Eye (tissue), 1 donor: ENCODE measurements at places on chromosomes 4 and X.

GRCh38 chr4:98522636-98523395, 135.6 kb downstream of the TSPAN5 start:
- DNase-seq: peak; percentile 71

GRCh38 chr4:18247189-18247588, 225.6 kb upstream of the LCORL start:
- DNase-seq: no peak

DNA sequence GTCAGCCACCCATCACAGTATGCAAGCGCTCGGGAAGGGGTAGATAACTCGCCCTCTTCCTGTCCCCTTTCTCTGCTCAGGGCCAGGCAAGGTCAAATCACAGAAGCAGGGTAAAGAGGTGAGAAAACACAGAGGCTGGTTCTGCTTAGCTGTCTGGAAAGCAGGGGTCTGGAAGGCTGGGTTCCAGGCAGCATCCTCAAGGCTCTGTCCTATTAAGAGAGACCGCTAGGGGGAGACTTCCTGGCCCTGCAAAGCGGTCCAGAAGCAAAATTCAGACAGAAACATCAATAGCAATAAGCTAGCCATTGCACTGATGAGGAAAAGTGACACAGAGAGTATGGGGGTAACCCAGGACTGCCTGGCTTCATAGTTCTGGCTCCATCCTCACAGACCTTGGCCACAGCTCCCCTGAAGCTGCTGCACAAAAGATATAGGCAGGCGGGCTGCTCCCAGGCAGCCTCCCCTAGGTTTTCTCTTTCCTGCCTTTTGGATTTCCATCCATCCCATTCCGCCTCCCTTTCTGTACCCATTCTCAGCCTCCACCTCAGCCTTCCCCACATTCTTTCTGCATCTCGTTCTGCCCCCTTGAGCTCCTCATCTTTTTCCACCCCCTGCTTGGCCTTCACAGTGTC, 308.5 kb downstream of the EVC2 start:
- DNase-seq: peak; percentile 79

- no peak for DNase-seq
These were observed 12.7 kb upstream of the ABLIM2 start for GRCh38 chr4:8171266-8171665.

GRCh38 chr4:38023347-38024205, 63.4 kb downstream of the PTTG2 start:
- no peak for DNase-seq

DNA sequence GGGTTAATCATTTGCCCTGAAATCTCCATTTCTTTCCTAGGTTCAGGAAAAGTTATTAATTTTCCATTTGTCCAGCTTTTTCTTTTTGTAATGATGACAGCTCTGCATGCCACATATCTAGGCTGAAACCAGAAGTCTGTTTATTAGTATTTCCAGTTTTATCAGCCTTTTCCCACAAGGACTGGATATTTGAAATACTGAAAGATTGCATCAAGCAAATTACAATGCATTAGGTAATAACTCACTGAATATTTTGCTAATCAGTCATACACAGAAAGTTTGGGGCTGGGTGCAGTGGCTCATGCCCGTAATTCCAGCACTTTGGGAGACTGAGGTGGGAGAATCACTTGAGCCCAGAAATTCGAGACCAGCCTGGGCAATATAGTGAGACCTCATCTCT, 21.5 kb downstream of the SLC9A7 start:
- DNase-seq: no peak

GRCh38 chr4:161320377-161320776, 843.4 kb downstream of the FSTL5 start:
- peak; percentile 9 for DNase-seq

DNA sequence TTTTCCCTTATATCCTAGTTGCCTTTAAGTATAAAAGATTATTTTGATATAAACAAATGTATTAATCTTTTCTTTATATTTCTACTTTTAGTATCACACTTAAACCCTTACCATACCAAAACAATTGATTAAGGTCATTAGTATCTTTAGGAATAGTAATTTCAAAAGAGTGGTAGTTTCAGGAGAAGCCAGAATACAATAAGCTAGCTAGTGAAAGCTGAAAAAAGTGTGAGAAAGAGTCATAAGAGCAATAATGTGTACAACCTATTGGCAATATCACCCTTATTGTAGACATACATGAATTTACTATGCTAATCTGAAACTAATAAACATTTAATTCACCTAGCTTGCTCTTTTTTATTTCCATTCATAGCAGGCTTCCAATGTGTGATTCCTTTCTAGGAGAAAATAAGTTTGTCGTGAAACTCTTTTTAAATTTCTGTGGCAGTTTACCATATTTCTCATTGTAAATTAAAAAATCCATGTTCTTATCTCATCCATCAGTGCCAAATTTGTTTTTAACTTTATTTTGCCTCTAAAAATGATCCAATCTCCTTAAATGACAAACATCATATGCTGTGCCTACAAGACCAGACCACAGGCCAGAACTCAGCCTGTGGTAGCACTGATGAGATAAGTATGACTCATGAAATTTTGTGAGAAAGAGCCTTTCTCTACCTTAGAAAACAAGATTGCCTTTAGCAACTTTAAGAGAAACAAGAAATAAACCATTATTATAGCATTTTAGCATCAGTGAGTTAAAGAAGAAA, 8.1 kb downstream of the NEK1 start:
- no peak for DNase-seq

DNA sequence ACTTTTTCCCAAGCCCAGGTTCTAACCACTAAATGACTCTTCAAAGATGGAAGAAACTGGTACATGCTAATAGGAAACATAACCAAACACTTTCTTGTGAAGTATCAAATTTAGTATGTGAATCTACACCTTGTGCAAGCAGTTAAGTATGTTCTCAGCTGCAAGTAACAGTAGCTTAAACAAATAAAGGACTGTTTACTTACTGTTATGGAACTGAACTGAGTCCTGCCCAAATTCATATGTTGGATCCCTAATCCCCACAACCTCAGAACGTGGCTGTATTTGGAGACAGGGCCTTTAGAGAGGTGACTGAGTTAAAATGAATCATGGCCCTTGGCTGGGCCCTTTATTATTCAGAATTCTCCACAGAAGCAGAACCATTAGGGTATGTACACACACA, 178.7 kb downstream of the KDR start:
- no peak for DNase-seq

GRCh38 chrX:154097589-154098541, at the start of gene MECP2:
TSS of gene MECP2 (minus strand) at chrX:154097717.
- DNase-seq: peak; percentile 95

GRCh38 chrX:15914486-15914885, 59.9 kb upstream of the AP1S2 start:
- no peak for DNase-seq

DNA sequence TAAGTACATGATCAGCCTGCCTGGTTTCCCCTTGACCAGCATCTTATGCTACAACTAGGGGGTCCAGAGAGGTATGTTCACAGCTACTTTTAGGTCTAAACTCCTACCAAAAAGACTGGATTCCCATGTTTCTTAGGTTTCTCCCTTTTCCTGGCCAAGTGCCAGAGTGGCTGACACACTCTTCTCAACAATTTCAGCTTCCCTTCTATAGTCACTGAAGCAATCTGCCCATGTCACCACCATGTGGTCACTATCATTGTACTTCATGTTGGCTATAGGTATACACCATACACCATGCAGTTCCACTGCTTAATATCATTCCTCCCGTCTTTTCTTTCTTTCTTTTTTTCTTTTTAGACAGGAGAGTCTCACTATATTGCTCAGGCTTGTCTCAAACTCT, 66.9 kb downstream of the KLHL13 start:
- DNase-seq: no peak

DNA sequence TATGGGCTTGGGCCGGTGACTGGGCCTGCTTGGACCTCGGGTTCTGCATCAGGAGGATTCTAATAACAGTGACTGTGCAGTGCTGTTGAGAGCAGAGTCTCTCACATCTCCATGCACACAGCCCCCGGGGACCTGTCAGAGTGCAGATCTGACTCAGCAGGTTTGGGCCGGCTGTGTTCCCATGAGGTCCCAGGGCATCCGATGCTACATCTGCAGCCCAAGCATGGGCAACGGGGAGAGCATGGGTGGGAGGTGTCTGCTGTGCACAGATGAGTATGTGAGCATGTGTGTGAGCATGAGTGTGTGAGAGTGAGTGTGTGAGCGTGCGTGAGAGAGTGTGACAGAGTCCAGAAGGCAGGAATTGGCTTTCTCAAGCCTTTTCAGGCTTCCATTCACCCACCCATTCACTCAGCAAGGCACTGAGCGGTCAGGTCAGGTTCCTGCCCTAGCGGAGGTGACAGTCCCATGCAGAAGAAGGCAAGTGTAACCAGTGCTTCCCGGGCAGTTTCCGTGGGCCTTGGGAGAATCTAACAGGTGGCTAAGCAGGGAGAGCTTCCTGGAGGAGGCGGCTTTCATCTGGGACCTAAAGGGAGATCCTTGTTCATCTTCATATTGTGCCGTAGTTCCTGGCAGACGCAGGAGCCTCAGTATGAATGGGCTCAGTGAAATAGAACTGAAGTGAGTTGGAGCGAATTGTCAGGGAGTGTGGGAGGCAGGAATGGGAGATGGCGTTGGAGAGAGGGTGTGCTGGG, 62.6 kb downstream of the SORCS2 start:
- no peak for DNase-seq

- DNase-seq: peak; percentile 83
These were observed 1.0 kb downstream of the RASGEF1B start for GRCh38 chr4:81470456-81471297.

- DNase-seq: peak; percentile 56
These were observed 324.7 kb downstream of the LDB2 start for GRCh38 chr4:16573739-16574138.

DNA sequence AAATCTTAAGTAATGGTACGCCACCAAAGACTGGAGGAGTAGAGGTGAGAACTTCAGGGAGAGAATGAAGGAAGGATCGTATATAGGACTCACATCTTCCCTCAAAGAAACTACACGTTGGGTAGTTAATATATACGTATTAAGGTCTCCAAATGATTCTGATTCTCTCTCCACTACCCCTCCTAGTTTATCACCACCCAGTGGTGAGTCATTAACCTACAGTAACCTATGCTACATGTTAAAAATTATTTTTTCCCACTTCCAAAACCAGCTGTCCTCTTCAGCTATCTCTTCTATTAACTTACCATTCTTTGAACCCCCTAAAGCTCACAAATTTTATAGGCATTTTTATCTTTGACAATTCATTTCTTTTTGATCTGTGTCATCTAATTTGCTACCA, 69.7 kb downstream of the RPS6KA6 start:
- no peak for DNase-seq

DNA sequence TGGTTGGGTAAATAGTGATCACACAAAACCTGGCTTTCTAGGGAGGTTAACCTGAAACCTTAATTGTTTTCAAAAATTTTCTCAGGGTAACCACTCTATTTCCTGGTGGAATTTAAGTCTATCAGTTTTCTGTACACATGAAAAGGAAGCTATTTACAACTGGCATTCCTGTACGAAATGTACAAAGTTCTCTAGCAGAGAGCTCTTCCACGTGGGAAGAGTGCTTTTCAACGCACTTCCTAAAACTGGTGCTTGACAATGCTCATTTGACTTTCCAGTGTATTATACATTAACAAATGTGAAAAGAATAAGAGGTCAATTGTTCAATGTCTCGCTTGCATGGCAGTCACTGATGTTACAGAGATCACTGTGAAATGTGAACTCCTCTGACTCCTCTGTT, 2.8 kb upstream of the SOD3 start:
- DNase-seq: no peak

DNA sequence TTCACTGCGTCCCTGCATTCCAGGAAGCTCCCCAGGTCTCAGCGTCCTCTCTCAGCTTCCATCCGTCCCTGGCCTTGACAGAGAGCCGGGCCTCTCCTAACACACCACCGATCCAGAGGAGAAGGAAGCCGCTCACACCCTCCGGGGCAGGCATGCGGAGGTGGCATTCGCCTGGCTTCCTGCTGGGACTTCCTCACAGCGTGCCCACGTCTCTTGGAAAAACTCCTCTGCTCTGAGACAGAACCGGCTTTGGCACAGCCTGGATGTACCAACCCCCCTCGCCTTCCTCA, 3.2 kb downstream of the CTAG2 start:
- no peak for DNase-seq

- DNase-seq: no peak
These were observed 175.2 kb upstream of the ADAMTS3 start for GRCh38 chr4:72744103-72744725.

GRCh38 chrX:22093550-22093949, 61.4 kb downstream of the PHEX start:
- no peak for DNase-seq

GRCh38 chrX:22882543-22882942, 117.2 kb upstream of the DDX53 start:
- no peak for DNase-seq

DNA sequence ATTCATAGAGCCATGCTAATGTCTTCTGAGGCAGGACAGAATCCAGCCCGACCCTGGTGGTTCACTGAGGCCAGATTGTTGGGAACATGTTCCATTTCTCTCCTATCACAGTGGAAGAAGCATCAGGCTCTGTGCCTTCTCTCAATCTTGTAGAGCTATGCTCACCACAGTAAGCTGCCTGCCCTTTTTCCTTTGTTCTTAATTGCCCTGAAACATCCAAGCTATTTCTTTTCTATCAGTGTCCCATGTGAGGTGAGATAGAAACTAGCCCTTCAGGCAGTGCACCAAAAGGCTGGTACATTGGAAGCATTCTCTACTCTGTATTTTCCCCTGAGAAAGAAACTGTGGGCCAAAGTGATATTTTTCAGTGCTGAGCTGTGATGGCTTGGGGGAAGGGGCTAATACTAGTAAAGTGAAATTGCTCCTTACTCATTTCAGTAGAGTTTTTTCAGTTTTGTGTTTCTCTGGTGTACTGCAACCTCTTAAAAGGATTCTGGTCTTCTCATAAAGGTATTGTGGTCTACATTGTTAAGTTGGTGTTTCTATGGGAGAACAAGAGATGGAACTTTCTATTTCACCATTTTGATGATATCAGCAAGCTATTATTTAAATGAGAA, 611.2 kb downstream of the RPA4 start:
- no peak for DNase-seq

GRCh38 chrX:40174854-40175510, 77.2 kb upstream of the BCOR start:
- DNase-seq: peak; percentile 82

GRCh38 chr4:128668566-128668965, 140.9 kb upstream of the JADE1 start:
- DNase-seq: no peak

GRCh38 chrX:110087485-110088356, 84.8 kb downstream of the TMEM164 start:
- DNase-seq: no peak

DNA sequence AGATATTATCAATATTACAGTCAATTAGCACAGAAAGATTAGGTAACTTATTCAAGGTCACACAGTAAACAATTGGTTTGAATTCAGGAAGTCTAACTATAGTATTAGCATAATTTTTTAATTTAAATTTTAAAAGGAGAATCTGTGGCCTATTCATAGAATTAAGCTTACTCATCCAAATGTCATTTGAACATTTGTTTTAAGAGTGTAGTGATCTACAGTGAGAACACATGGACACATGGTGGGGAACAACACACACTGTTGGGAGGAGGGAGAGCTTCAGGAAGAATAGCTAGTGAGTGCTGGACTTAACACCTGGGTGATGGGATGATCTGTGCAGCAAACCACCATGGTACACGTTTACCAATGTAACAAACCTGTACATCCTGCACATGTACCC, 48.3 kb downstream of the MEPE start:
- no peak for DNase-seq
